Upper lobe of right lung (tissue), 1 donor: ENCODE measurements at places on chromosomes 7 and 10. TPM values are rescaled to one million over a fixed set of nuclear protein-coding genes. Genes with fewer than 3 reads are reported as not detected.

DNA sequence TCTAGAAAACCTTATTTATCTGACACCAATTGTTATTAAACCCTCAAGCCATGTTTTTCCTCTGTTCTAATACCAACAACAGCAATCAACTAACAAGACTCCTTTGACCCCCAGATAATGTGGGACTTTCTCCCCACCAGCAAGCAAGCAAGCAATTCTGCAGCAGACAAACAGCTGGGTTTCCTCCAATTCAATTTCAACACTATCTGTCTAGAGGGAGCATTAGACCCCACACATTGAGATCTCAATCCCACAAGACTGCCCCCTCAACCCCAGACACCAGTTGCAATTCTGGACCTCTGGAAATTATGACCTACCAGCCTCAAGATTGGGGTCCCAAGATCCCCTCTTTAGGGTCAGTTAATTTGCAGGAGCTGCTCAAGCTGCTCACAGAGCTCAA lies 89.4 kb upstream of the TMEM26 start:
- no peak for DNase-seq

LRRC17 gene
- 0.58 TPM for total RNA-seq

FXYD4 gene
- total RNA-seq = 1.1 TPM

DNA sequence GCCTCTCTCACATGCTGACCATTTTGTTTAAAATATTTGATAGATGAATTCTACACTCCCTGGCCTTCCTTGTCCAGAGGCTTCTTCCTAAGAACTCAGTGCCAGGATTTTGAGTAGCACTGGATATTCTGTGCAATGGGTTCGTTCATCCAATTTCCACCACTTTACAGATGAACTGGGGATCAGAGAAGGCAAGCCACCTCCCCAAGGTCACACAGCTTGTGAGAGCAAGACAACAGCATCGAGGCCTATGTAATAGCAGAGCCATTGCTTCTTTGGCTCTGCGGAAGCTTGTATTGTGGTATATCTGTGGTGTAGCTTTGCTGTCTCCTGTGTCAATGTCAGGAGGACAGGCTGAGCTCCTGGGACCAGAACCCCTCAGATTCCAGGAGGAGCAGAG lies 140.9 kb downstream of the PLPP4 start:
- no peak for DNase-seq

GRCh38 chr10:84269773-84270172 lies 24.9 kb downstream of the RGR start:
- no peak for DNase-seq

DNA sequence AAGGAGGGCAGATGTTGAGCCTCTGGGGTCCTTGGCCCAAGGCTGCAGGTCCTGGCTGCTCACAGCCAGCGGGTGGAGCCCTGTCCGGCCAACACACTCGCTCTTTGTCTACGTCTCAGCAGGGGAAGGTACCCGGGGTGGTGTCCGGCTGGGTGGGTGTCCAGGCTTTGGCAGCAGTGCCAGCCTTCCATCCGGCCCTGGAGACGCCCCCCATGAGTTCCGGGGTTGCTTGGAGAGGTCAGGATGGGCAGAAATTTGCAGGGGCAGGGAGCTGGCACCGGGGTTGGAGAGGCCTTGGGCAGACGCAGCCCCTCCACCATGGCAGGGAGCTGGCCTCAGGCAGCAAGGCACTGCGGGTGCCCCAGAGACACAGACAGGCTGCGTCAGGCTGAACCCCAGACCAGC lies 42.2 kb upstream of the ELN start:
- DNase-seq = no peak

NRCAM gene
- 2.0 TPM for total RNA-seq
